G401 (cell line): ENCODE measurements at places on chromosomes 4 and X.
A peak's percentile ranks its signal among the peaks of the same experiment; 100 is the strongest.

DNA sequence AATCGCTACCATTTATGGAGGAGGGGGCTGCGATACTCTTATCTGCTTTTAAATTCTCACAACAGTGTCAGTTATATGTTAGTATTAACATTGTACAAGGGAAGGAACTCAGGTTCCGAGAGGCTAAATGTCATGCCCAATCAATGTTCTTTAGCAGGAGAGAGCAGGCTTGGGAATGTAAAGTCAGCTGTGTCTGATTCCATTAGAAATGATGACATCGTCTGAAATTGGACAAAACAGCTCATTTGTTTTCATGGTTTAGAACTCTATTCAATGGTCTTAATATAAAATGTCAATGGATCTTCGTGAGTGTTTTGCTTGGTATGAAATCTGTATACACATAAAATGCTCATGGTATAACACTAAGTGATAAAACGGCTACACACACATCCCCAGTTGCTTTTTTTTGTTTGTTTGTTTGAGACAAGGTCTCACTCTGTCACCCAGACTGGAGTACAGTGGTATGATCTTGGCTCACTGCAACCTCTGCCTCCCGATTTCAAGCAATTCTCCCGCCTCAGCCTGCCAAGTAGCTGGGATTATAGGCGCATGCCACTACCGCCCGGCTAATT, 11.9 kb upstream of the SH3KBP1 start:
- DNase-seq = no peak

GRCh38 chrX:66200050-66200664, 36.1 kb downstream of the HEPH start:
- no peak for DNase-seq

GRCh38 chrX:134671294-134671693, 13.0 kb upstream of the PLAC1 start:
- DNase-seq = no peak

GRCh38 chr4:7510066-7510465, 75.3 kb upstream of the PSAPL1 start:
- no peak for DNase-seq

DNA sequence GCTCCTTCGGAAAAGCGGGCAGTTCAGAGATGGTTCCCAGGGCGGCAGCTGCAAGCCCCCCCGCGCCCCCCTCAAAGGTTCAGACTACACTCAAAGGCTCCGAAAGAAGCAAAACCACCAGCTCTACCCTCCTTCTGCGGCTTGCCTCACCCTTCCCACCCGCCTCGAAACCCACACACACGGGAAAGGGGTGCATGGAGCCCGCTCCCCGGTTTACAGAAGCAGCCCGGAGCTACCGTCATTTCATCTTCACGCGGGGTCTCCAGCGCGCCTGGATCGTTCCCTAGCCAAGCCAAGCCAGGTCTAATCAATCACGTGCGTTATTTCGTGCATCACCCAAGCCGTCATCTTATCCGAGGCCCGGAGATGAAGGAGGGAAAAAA, 1.2 kb downstream of the NLGN4X start:
- DNase-seq = peak; percentile 27

- peak; percentile 8 for DNase-seq
These were observed 817 bp upstream of the WDR19 start for GRCh38 chr4:39181520-39181904.

DNA sequence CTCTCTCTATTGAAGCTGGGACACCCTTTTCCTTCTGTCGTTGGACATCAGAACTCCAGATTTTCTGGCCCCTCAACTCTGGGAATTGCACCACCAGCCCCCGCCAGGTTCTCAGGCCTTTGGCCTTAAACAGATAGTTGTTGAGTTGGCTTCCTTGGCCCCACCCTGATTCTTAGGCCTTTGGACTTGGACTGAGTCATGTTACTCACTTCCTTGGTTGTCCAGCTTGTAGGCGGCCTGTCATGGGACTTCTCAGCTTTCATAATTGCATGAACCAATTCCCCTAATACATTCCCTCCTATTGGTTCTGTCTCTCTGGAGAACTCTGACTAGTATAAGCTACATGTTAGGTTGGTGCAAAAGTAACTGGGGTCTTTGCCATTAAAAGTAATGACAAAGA, 195.7 kb downstream of the GPAT3 start:
- no peak for DNase-seq

- no peak for DNase-seq
These were observed 151.3 kb upstream of the KCNIP4 start for GRCh38 chr4:22099896-22100295.

DNA sequence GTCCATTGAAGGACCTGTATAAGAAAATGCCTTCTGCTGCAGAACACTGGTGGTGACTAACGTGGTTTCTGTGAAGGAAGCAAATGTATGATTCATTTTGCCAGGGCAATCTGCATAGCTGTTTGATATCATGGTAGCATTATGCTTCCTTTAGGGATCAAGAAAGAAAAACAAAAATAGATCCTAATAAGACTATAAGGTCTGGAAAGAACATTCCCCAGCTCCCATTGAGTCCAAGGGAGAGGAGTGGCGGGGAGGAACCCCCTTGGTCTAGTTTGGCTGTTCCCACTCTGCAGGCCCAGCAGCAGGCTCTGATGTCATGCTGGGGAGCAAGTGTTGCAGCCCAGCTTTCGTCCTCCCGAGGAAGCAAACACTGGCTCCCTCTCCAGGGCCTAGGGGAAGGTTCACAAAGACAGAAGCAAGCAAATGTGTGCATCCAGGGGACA, 154.5 kb upstream of the GALNT7 start:
- DNase-seq = peak; percentile 86

- DNase-seq = peak; percentile 20
These were observed 159.5 kb upstream of the USP38 start for GRCh38 chr4:143025081-143025704.
